Right renal cortex interstitium (tissue), 3 donors: ENCODE measurements at places on chromosomes 13 and 19. TPM values are rescaled to one million over a fixed set of nuclear protein-coding genes. Genes with fewer than 3 reads are reported as not detected.

DNA sequence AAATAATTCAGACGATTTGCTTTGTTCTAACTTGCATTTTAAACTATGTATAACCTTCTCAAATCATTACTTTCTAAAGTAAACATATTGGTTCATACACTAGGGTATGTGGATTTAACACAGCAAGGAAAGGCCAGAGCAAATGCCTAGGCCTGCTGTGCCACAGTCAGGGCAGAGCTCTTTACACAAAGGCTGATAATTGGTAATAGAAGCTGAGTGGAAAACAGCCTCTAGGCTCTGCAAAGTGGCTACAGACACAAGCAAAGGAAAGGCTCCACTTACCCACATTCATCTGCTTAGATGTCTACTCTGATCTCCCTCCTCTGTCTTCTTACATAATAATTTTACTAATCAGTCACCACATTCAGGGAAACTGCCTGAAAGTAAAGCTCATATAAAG lies 382.9 kb downstream of the OLFM4 start:
- DNase-seq = no peak

DNA sequence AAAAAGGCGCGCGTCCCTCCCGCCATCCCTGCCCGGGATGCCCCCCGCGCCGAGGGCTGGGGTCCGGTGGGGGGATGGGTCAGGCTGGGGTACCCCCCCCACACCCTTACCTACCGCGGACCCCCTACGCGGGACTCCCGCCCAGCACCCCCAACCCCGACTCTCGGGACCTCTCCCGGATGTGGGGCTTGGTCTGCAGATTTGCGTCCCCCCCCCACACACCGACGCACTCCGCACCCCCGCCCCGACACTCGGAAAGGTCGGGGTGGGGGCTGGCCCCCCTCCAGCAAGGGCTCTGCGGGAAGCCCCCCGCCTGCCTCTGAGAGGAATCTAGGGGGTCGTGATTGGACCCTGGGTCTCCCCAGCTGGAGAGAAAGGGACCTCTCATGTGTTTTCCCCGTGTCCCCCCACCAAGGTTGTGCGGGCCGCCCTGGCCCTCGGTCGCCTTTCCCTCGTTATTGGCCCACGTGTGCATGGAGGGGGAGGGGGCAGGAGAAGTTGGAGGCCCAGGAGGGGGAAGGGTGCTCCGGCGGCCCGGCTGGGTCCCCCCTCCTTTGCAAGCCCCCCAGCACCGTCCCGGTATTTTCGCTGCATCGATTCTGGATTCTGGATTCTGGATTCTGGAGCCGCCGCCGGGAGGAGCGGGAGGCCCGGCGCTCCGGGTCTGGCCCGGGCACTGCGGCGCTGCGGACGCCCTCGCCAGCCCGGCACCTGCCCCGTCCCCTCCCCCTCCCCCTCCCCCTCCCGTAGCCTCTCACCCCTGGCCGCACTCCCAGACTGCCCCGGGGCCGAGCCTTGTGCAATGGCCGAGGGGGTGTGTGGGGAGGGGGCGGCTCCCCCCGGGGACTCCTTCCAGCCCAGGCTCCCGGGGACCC lies 607 bp downstream of the NFIC start:
- DNase-seq = no peak

- no peak for DNase-seq
Measured at GRCh38 chr13:48656608-48657007, 2.9 kb downstream of the CYSLTR2 start.

DNA sequence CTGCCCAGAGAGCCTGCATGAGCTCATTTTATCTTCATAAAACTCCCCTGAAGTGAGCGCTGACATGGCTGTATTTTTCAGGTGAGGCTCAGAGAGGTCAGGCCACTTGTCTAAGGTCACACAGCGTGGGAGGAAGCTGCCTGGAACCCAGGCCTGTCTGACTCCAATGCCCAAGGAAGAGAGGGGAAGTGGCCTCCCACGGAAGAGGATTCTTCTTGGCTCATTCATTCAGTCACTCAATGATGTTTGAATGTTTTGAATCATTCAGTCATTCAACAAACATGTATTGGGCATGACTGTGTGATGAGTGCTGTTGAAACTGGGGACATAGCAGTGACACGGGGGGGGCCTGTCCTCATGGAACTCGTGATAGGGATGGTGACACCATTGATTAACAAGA lies 12.0 kb downstream of the ACTL9 start:
- DNase-seq = no peak

- DNase-seq = no peak
Measured at GRCh38 chr13:113933901-113934300, 40.0 kb downstream of the C13orf46 start.

- no peak for DNase-seq
Measured at GRCh38 chr19:40921005-40921897, 39.2 kb upstream of the CYP2A7 start.

- no peak for DNase-seq
Measured at GRCh38 chr13:21060338-21061028, 903 bp downstream of the LATS2 start.

DNA sequence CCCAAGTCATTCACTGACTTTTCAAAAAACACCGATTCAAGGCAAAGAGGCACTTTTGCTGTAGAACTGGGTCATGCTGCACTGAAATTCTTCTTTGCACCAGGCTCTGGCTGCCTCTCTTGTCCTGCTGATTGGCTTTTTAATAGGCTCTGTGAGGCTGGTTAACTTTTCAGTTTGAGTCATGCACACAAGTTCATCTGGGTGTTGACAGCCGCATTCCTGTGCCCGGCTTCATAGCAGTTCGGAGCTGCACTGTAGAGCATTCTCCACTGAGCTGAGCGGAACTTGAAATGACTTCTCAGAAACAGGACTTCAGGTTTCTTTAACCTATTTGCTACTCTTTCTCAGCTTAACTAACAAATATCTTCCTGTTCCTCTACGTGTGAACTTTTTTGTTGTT lies 978.3 kb downstream of the UQCRFS1 start:
- DNase-seq = no peak

GRCh38 chr13:114140131-114140905 lies 7.9 kb upstream of the RASA3 start:
- no peak for DNase-seq

- no peak for DNase-seq
Measured at GRCh38 chr13:113945857-113946408, 27.9 kb downstream of the C13orf46 start.

DNA sequence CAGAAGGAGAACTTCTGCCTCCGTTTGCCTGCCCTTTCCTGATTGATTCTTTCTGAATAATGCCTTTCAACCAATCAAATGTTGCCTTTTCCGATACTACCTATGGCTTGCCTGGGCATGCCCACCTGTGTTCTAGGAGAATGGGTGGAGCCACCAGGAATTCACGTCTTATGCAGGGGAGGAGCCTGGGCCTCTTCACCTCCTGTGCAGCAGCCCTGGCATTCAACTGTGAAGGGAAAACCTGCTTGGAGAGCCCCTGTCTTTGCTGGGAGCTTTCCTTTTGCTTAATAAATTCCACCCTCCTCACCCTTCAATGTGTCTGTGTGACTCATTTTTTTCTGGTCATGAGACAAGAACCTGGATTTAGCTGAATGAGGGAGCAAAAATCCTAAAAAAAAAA lies 730.7 kb downstream of the UQCRFS1 start:
- DNase-seq = no peak

DNA sequence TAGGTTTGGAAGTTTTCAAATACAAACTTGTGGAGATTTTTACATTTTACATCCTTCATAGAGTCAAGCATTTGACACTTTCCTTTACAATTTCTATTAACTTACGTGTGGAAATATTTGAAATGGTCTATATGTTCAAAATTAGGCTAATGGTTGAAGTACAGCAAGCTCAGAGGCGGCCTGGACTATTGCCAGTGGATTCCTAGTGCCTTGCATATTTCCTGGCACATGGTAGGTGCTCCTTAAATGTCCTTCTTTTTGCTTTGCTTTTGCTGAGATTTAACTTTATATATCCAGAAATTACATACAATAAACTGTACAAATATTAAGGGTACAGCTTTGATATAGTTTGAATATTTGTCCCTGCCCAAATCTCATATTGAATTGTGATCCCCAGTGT lies 93.9 kb downstream of the UBL3 start:
- no peak for DNase-seq

- no peak for DNase-seq
Measured at GRCh38 chr13:110651271-110651670, 35.9 kb downstream of the NAXD start.

GRCh38 chr13:23728807-23729206 lies 158.6 kb downstream of the TNFRSF19 start:
- DNase-seq = no peak

DNA sequence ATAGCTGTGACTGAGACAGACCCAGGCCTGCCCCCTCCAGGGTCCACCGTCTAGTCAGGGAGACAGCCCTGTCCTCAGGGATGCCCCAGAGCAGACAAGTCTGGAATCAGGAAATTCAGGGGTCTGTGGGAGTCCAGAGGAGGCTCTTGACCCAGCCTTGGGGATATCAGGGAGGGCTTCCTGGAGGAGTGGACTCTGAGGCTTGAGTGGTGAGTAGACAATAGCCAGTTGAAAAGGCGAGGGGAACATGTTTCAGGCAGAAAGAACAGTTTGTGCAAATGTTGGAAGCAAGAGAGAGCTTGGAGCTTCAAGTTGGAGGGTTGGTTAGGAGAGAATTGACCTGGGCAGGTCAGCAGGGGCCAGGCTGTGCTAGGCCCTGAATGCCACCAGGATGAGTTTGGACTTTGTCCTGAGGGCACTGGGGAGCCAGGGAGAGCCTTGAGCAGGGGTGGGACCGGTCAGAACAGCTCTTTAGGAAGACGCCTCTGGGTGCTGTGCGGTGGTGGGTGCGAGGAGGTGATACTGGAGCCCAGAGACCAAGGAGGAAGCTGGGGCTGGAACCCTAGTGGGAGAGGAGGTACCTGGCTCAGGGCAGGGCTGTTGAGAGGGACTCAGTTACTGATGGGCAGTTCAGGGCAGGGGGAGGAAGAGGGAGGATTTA lies 2.7 kb downstream of the CCDC9 start:
- no peak for DNase-seq

DNA sequence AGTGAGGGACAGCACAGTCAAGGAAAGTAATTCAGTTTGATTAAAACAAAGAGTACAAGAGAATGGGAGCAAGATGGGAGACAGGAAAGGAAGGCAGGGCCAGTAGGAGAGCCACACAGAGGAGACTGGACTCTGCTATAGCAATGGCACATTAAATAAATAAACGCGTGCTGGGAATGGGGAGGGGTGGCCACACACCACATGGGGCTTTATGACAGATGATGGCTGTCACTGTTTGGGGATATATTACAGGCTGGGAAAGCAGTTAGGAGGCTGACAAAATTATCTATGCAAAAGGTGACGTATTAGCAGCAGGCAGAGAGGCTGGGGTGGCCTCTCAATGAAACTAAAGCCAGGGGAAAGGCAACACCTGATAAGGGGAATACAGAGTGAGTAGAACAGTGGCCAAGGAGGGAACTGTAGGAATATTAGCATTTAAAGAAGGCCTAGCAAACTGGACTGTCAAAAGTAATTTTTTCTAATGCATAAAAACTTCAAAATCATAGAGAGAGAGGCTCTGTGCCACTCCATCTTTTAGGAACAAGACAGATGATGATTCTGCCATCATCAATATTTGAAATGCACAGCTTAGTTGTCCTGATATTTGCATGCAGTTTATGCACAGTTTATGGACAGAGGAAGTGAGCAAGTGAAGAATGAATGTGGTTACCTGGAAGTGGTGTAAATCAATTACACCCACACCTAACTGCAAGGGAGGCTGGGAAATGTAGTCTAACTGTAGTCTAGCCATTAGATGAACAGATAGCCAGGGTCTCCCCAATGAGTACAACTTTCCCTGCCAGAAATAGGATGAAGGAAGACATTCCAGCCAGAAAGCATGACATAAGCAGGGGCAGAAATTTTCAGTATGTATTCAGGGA lies 346.5 kb downstream of the FOXO1 start:
- no peak for DNase-seq

- DNase-seq = no peak
Measured at GRCh38 chr13:51437550-51438127, 15.2 kb downstream of the INTS6 start.

- no peak for DNase-seq
Measured at GRCh38 chr13:102907886-102908515, 62.2 kb downstream of the ERCC5 start.

- DNase-seq = no peak
Measured at GRCh38 chr13:114148521-114148855, 16.1 kb upstream of the RASA3 start.

DNA sequence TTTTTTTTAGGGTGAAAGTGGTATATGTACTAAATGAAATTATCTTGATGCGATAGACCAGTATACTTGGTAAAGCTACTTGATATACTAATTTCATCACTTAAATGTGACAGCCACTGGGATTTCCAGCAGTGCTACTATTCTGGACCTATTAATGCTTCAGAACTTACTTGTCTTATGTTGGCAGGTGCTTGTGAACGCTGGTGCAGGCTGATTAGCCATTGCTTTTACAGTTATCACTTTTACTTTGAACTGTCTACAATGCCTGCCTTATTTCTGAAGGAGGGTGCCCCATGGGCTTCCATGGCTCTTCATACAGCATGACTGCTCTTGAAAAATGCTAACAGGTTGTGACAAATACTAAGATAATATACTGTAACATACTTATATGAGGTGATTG lies 294.7 kb downstream of the GPC6 start:
- DNase-seq = no peak

GRCh38 chr13:50202485-50202884 lies 187.2 kb downstream of the KCNRG start:
- no peak for DNase-seq

DNA sequence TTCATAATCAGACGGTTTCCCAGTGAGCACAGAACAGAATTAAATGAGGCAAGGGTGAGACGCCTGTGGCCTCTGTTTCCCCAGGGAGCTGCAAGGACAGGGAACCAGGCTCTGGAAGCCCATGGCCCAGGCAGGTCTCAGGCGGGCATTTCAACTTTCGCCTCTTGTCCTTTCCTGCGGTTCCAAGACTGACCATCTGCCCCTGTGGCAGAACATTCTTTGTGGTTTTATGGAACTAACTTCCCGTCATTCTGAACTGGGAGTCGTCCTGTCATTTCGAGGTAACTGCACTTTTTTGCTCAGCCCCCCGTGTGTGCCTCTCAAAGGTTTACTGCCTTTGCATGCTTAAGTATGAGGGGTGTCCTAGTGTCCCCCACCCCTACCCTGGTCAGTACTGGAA lies 70.9 kb downstream of the KL start:
- DNase-seq = no peak

Gene CASP14
- not detected for polyA plus RNA-seq

Gene KLC3
- 0.97 TPM for polyA plus RNA-seq

Gene ADM5
- polyA plus RNA-seq = 0.64 TPM

Gene KASH5
- polyA plus RNA-seq = 0.18 TPM

Gene KRTDAP
- polyA plus RNA-seq = 0.86 TPM

Gene WDR88
- polyA plus RNA-seq = 1.1 TPM
